ENCODE measurements at places on chromosomes 13 and 19.

- no peak for DNase-seq
These were observed 760.7 kb upstream of the SLITRK6 start for GRCh38 chr13:86559901-86560300.

GRCh38 chr19:36028313-36029041 lies 4.2 kb downstream of the CLIP3 start:
- DNase-seq: no peak

DNA sequence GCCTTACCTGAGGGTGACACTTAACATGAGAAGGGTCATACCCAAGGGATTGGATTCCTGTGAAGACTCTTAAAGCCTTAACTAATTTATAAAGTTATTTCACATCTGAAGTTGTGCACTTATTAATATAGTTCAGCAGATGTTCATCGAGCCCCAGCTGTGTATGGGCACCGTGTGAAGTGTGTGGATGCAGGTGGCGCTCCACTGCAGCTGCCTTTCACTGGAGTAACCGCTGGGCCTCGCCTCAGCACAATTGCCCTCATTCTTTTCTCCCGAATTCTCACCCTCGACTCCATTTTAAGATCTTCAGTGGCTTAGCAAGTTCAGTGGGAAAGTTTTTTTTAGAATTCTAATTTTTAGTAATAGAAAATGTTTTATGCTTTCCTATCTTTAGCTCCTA lies 66.2 kb downstream of the DPY19L3 start:
- DNase-seq: no peak

DNA sequence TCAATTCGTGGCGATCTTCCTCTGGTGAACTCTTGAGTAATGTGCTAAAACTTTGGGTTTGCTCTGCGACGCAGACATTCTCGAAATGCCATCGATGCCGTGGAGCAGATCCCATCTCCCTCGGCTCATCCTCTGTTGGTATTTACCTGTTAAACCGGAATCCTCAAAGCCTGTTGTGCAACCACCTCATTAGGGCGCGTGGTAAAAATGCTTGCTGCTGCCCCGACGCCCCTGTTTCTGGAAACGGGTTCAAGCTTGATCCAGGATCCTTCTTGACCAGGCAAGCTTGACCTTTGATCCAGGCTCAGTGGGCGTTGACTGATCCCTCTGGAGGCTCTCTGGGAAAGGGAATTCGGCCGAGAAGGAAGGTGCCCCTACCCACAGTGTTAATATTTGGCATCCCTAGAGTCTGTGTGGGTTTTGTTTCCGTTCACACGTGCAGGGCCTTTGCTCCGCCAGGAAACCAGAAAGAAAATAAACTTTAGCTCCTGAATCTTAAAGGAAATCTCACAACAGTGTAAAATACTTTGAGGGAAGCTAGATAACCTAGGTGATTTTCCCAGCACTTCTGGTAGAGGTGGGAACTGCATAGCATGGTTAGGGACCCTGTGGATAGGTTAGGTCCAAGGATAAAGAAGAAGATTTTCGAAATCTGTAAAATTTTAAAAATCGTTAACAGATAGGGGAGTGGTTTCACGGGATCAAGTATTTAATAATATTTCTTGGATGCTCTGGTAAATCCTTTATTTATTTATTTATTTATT lies 1.1 kb downstream of the LSM14A start:
- DNase-seq: peak; percentile 59

- no peak for DNase-seq
These were observed 38.8 kb downstream of the ZNF611 start for GRCh38 chr19:52695996-52696395.

DNA sequence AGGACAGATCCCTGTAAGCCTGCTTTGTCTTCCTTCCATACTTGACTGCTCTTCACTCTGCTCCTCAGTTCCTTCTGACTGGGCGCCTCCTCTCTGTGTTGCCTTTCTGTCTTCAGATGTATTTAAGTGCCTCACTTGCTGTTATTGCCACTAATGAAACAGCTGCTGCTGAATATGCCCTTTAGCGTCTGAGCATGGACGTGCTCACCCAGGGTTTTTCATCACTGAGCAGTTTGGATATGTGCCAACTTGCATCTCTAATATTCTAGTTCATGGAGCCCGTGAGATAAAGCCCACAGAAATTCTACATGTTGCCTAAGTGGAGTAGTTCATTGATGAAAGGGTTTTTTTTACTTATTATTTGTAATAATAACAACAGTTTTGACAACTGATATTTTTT lies 198.2 kb downstream of the MYO16 start:
- no peak for DNase-seq

GRCh38 chr19:41901707-41902360 lies 18.9 kb downstream of the ARHGEF1 start:
- DNase-seq: no peak

DNA sequence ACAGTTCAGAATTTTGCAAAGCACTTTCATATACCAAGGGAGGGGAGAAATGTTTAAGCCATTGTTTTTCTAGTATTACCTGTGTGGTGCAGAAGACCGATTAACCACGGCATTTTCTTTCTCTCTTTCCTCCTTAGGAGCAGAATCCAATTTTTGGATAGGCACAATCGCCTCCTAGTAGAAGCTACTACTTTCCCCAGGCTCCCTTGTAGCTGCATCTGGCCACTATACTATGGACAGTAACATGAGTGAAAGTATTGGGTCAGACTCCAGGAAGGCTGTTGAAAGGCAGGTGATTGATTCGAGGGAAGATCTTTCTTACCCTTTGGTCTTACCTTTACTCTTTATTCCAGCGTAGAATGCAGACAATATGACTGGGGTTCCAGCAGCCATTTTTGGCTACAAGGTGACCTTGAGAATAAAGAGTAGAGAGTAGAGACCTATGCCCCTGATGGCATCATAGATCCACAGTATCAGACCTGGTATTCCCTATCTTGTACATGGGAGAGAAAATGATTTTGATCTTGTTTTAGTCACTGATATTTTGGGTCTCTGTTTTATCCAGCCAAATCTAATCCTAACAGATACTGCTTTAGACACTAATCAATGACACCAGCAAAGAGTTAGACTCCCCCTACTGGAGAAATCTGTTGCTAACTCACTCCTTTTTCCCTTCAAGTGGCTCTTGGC lies 77.0 kb downstream of the LRRC63 start:
- DNase-seq: peak; percentile 90

GRCh38 chr13:100523981-100524386 lies 64.6 kb downstream of the GGACT start:
- DNase-seq: no peak

DNA sequence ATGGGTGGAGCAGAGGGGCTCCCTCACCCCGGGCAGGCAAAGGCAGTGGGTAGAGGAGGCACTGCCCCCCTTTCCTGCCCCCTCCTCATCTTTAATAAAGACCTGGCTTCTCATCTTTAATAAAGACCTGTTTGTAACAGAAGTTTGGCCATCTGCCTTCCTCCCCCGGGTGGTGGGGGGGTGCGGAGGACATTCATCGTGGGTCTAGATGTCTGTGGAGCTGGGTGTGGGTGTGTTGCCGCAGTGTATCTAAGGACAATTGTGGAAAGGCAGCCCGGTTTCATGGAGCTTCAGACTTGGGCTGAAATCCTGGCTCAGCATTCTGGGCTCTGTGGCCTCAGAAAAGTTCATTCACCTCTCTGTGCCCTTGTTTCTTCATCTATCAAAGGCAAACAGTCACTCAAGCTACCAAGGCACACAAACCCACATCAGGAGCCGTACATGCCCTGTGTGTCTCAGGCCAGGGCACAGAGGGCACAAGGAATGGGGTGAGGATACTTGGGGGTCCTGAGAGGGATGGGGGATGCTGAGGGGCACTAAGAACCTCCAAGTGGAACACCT lies 8.8 kb upstream of the SWSAP1 start:
- no peak for DNase-seq

DNA sequence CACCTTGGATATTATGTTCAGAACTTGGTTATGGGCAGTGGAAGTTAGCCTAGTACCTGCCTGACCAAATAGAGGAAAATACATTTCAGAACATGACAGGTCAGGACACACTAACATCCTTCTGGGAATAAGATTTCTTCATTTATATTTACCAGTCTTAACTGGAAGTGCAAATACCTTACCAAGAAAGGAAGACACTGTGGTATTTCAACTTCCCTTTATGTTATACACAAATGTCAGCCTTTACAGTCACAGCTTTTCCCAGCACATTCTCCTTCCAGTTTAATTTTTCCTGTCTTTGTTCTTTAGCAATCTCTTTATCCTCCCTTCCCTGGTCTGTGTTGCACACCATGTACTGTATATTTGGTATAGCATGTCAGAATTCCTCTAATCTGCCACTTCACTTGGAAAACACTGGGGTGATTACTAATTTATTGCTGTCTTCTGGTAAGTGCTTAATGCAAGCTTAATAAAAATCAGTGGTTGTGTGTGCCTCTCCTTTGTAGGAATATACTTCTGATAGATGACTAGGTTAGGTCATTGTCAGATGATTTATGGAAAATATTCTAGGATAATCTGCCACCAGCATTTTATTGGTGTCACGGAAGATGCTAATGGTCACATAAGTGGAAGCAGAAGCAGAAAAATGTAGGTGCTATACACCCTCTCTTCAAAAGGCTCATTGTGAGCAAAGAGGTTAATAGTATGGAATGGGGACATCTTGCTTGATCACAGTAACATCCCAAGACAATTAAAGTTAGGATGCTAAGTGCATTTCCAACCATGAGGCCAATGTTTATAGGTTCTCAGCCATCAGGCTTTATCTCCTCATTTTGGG lies 124.3 kb upstream of the STARD13 start:
- no peak for DNase-seq

DNA sequence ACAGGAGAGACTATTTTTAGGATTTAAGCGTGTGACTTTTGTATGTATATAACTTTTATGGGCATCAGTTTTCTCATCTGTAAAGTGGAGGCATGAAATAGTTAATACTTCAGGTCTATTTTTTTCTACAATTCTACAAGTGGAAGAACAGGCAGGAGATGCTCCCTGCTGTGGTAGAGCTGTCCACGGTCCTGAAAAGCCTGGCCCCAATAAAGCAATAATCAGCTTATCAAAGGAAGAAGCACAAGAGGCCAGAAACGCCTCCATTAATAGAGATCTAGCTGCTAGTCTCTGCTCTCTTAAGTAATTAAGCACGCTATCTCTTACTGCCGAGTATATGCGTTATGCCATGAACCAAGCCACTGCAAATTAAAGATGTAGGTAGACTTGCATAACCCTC lies 28.0 kb upstream of the WASF3 start:
- DNase-seq: peak; percentile 74

DNA sequence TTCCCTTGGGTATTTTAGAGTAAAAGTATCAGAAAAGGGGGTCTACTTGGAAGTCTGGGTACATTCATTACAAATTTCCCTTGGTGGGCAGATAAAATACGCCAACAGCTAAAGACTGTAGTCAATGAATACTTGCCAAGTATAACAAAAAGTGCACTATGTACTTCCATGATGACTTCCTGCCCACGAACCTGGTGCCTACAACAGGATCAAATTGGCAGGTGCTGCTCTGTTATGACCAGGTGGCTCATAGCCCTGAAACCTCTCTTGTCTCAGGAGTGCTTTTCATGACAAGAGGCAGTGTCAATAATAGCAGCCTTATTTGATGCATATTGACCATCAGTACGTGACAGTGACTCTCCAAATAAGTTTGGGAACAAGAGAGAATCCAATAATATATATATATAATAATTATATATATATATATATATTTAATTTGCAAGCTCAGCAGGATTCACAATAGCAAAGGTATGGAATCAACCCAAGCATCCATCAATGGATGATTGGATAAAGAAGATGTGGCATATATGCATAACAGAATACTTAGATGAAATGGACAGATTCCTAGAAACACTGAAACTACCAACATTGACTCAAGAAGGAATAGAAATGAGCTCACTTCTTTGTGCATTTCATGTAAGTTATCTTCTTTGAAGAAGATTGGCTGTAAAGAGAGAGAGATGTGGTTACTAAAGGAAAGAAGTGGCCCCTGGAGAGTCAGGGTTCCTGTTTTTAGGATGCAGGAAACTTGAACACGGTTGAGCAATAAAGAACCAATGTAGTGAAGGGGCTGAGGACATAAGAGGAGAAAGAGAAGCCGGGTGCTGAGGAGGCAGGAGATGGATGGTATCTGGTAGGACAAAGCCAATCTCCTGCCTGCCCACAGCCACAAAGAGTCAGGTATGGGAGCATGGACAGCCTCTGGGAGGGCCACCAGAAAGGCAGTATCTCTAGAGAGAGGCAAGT lies 52.0 kb upstream of the GTF2F2 start:
- no peak for DNase-seq

- no peak for DNase-seq
These were observed 55.2 kb downstream of the SOX21 start for GRCh38 chr13:94657167-94657566.

DNA sequence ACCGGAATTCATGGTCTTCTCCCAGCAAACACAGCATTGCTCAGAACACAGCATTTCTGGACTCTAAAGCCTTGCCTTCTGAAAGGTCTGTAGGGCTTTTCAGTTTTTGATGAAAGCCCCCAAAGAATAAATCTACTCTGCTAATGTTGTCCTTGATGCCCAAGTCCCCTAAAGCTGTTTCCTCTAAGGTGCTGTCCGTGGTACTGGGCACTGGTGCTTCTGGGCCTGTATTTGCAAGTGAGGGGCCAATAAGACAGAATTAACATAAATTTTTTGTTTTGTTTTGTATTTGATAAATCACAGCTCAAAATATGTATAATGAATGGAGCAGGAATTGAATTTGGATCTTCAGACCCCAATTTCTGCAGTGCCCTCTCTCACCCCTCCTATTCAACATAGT lies 12.1 kb upstream of the LGALS13 start:
- DNase-seq: peak; percentile 38

DNA sequence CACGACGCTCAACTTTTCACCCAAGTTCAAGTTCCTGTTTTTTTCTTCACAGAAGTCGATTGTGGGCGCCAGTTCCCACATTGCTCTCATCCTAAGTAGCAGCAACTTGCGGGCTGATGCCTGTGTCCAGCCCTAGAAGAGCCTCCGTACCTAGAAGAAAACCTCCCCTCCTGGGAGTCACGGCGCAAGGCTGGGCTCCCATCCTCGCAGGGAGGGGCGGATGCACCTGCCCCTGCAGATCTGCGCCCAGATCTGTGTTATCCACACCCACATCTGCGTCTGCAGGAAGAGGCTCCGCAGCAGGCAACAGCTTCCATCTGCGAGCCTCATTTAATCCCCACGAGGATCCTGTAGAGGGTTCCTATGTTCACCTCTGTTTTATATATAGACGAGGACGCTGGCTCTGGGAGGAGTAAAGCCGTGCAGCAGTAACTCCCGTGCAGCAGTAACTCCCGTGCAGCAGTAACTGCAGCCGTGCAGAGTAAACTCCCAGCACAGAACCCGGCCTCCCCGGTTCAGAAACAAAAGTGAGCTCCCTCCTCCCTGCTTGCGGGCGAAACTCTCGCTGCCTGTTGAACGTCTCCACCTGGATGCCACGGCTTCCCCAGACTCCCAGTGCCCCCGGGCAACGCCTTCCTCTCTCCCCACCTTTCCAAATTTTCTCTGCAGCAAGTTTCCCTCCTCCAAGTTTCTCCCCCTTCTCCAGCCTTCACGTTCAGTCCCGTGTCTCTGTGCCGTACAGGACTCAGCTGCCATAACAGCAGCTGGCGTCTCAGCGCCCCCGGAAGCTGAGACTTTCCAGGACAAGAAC lies 23.5 kb upstream of the LAIR1 start:
- peak; percentile 69 for DNase-seq

Data from hematopoietic multipotent progenitor cell treated with erythropoietin and hydrocortisone succinate and interleukin-3 and kit ligand, for 6 days (in vitro differentiated cells).